ENCODE measurements at places on chromosomes 6 and 20.

- DNase-seq = no peak
These were observed 6.1 kb downstream of the RAMACL start for GRCh38 chr6:166580076-166581050.

DNA sequence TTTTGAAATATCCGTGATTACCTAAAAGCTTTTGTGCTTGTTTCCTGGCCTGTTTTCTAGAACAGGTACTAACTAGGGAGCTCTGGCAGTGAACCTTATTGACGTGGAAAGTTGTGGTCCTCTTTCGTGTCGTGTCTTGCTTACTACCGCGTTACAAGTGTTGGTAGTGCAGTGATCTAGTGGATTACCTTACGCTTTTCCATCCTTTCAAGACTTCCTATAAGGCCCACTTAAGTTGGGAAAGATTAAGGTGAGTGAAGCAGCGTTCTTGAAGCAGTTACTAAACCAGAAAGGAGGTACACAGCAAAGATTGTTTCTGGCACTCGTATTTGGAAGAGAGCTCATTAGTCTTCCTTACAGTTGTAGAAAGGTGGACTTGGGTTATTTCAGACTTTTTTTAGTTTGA is 1.9 kb downstream of the PNRC1 start:
- peak; percentile 34 for DNase-seq

DNA sequence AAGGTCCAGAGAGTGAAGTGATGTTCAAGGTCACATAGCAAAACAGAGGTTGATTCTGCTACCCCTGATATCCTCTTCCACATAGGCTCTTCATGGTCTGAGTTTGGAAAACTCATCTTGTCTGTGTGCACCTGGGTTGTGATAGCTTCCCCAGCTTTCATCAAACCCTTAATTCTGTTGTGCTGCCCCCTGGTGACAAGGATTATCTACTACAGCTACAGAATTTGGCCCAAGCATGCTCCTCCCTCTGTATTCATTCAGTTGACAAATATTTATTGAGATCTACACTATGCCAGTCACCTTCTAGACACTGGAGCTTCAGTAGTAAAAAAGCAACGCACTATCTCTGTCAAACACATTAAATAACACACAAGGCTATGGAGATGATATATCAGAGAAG is 50.4 kb downstream of the SMPDL3A start:
- DNase-seq = peak; percentile 83

DNA sequence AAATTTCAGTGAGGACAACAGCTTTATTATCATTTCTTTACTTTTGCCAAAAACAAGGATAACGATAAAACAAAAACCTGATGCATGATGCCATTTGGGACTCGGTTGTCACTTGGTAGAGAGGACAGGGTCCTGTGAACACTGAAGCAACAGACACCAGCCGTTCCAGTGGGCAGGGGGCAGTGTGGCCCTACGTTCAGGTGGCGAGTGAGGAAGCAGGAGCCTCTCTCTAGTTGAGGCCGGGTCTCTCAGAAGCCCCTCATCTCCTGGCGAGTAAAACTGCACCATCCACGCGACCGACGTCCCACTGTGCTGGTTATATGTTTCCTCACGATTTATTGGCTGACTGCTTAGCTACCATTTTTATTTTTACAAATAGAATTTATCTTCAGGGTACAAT is 231.6 kb downstream of the THBS2 start:
- no peak for DNase-seq

DNA sequence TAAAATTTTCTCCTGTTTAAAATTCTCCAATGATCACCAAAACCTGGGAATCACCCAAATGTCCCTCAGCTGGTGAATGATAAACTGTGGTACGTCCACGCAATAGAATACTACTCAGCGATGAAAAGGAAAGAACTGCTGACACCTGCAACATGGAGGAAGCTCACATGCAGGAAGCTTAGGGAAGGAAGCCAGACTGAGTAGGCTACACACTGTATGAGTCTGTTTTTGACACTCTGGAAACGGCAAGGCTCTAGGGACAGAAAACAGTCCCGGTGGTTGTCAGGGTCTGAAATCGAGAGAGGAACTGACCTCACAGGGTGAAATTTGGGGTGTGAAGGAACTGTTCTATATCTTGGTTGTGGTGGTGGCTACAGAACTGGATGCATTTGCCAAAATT is 25.2 kb upstream of the TLDC2 start:
- DNase-seq = no peak

DNA sequence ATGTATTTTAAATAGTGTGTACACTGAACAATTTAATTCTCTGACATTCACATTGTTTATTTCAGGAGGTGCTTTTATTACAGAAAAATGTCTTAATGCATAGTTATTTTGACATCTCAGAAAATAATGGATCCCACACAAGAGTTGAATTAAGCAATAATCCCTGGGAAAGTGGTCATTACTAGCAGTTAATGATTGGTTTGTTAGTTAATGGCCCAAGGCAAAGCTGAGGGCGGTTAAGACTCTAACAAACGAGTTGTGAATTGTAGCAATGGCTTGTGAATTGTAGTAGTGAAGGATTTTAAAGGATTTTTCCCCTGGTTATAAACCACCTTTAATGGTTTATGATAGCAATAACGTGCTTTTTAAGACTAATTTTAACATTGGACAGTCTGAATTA is 1316.0 kb upstream of the GJE1 start:
- peak; percentile 61 for DNase-seq

- DNase-seq = no peak
These were observed 87.7 kb downstream of the EPM2A start for GRCh38 chr6:145647602-145648001.

DNA sequence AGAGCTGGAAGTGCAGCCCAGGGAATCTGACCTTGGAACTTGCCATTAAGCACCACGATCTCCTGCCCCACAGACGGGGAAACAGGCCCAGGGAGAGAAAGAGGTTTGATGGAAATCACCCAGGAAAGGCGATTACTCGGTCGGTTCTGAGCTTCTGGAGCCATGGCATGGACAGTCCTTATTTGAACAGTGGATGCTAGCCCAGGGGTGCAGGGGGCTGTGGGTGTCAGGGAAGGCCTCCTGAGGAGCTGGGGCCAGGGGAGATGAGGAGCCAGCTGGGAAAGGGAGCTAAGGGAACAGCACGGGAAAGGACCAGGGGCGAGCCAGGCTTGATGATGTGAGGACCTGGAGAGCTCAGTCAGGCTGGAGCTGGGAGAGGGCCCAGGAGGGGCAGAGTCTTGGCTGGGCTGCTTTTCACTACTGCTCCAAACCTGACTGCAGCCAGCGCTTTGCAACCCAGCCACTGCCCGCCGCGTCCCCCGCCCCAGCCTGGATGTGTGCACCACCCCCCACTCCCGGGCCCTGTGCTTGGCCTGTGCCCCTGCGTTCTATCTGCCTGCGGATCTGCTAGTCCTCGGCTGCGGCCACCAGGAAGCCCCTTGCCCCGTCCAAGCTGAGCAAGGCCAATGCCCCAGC is 17.8 kb downstream of the SUN5 start:
- DNase-seq = no peak

- peak; percentile 7 for DNase-seq
These were observed 24.9 kb upstream of the IER3 start for GRCh38 chr6:30769088-30769852.

DNA sequence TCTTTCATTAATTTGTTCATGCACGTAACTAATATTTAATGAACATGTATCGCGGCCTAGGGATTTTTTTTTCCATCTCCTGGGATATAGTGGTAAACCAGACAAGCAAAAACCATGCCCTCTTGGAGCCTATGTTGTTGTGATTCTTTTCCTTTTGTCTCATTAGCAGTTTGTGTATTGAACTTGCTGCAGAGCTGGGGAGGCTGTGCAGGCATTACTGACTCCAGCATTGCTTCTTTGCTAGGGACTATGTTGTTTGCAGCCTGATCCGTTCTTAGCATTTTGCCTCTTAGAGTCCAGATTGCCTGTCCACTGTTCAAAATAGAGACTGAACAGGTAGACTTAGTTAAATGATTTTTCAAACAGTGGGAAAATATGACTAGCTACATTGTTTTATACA is 9.7 kb downstream of the SCAF8 start:
- DNase-seq = no peak

DNA sequence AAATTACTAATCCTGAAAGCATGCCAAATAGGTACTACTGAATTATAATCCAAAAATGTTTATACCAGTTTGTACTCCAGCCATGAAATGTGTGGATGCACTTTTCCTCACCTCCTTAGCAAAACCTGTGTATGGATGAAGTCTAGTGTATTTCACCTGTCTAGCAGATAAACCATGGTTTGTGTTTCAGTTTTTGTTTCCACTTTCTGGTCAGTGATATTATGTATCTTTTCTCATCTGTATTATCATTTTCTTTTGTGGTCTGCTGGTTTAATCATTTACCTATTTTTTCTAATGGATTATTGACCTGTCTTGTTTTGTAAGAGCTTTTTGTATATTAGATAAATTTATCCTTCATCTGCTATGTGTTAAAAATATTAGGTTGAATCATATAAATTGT is 41.0 kb upstream of the TMEM217 start:
- DNase-seq = no peak

GRCh38 chr6:7424967-7425807 is 35.6 kb downstream of the RIOK1 start:
- DNase-seq = peak; percentile 74

DNA sequence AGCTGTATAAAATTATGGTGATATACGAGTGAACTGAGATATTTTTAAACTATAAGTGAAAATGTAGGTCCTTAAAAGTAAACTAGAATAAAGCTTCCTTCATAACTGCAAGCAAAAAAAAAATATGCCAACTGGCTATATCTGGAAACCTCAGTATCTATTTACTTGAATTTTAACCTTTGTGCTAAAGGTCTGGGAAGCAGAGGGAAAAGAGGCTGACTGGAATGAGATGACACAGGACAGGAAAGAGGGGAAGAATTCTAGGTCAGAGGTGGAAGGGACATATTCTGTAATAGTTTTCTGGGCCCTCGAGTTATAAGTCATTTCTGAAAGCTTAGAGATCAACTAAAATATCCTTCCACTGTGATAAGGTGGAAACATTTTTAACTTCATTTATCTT is 46.8 kb downstream of the AIG1 start:
- no peak for DNase-seq

DNA sequence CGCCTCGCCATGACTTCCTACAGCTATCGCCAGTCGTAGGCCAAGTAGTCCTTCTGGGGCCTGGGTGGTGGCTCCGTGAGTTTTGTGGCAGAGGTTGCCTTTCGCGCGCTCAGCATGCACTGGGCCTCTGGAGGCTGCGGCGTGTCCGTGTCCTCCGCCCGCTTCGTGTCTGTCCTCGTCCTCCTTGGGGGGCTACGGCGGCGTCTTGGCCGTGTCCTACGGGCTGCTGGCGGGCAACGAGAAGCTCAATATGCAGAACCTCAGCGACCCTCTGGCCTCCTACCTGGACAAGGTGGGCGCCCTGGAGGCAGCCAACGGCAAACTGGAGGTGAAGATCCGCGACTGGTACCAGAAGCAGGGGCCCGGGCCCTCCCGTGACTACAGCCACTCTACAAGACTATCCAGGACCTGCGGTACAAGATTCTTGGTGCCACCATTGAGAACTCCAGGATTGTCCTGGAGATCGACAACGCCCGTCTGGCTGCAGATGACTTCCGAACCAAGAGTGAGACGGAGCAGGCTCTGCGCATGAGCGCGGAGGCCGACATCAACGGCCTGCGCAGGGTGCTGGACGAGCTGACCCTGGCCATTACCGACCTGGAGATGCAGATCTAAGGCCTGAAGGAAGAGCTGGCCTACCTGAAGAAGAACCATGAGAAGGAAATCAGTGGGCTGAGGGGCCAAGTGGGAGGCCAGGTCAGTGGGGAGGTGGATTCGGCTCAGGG is 296.3 kb downstream of the OGFRL1 start:
- no peak for DNase-seq

DNA sequence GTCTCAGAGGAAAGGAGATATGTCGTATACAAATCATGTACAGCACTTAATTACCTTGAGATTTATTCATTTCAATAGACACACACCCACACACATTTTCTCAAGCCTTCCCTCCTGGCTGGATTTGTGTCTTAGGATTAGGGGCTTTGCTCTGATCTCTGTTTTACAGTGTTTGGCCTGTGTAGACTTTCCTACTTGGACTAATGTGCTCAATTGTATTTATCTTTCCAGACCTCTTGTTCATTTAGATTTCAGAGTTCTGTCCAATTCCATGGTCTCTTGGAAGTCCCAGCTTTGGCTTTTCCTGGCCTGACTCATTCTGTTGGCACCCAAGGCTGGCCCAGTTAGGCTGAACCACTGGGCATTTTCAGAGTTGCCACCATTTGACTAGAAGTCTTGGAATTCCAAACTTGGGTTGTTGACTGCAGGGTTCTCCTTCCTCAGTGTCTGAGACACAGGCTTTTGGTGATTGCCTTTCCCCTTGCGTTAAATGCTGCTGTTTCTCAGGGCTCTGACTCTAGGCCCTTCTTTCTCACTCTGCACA is 8.9 kb upstream of the RFPL4B start:
- DNase-seq = no peak

- DNase-seq = peak; percentile 90
These were observed 132.7 kb upstream of the LRFN2 start for GRCh38 chr6:40719671-40720374.

DNA sequence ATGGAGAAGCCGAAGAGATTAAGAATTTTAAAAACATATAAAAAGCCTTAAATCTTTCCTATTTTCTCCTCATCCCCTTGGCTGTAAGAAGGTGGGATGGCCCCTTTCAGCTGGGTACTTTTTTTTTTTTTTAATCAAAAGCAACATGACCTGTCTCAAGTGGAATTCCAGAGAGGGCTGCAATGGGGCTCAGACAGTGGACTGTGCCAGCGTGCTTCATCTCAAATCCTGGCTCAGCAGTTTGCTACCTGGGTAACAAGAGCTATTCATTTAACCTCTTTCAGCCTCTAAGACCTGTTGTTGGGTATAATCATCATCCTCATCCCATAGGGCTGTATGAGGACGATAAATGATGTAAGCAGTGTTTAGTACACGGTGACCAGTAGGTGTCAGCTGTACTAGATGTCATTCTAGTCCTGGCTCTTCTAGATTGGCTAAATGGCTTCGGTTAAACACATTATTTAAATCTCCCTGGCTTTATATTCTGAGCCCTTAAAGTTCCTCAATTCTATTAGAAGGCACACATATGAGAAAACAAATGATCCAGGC is 6.9 kb upstream of the PPP1R3G start:
- DNase-seq = peak; percentile 30

DNA sequence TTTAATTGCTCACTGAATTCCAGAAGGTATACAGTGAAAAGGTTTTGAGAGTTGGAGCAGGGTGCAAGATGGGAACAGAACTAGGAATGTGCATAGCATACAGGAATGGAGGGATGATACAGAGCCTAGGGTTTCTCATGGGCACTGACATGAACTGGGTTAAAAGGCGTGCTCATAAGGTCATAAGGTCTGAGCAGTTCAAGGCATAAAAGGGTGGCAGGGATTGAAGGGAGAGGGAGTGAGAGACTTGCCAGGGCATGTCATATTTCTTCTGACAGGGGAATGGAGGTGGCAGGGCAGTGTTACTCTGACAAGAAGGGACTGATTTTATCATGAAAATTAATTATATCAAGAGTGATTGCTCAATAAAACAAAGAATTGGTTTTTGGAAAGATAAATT is 4.7 kb downstream of the MLIP start:
- no peak for DNase-seq

DNA sequence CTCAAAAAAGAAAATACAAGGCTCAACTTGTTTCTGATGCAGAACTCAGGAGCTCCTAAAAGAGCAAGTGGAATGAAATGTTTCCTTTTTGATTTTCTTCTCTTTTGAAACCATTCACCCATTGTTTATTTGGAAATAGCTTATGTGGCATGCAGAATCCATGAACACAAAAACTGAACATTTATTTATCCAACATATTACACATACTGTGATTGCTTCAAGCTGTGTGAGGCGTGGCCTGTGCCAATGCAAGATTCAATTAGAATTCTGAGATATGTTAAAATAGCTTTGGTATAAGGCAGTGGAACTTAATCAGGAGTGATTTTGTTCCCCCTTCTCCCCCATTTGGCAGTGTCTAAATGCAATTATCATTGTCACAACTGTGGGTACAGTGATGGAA is 45.9 kb upstream of the CARMIL1 start:
- no peak for DNase-seq

Data from NCI-H69 (cell line).